ENCODE measurements at places on chromosomes 4 and X. TPM values are rescaled to one million over a fixed set of nuclear protein-coding genes. Genes with fewer than 3 reads are reported as not detected.

The L1CAM gene
- total RNA-seq = 0.98 TPM

The EPHA5 gene
- not detected for total RNA-seq

The FAM184B gene
- total RNA-seq = not detected

The CPLX1 gene
- 0.74 TPM for total RNA-seq

The DMP1 gene
- not detected for total RNA-seq

The GABRQ gene
- total RNA-seq = 0.07 TPM

The STOX2 gene
- total RNA-seq = not detected

The MTNR1A gene
- total RNA-seq = not detected

The KLHL34 gene
- 0.23 TPM for total RNA-seq

The MYOZ2 gene
- total RNA-seq = not detected

The SCD5 gene
- 1.0 TPM for total RNA-seq

The RXFP1 gene
- total RNA-seq = not detected

The NSUN7 gene
- total RNA-seq = 0.09 TPM

The ERVMER34-1 gene
- not detected for total RNA-seq

The HELT gene
- total RNA-seq = not detected

The SERPINA7 gene
- not detected for total RNA-seq

The PFKFB1 gene
- total RNA-seq = 0.25 TPM

The GPR82 gene
- total RNA-seq = 0.14 TPM

The ODAPH gene
- total RNA-seq = not detected

The SSX7 gene
- total RNA-seq = not detected

The C4orf50 gene
- total RNA-seq = 0.18 TPM

The PAGE4 gene
- not detected for total RNA-seq
